Kidney (tissue), 22 donors: ENCODE measurements at places on chromosomes 2 and 18.

DNA sequence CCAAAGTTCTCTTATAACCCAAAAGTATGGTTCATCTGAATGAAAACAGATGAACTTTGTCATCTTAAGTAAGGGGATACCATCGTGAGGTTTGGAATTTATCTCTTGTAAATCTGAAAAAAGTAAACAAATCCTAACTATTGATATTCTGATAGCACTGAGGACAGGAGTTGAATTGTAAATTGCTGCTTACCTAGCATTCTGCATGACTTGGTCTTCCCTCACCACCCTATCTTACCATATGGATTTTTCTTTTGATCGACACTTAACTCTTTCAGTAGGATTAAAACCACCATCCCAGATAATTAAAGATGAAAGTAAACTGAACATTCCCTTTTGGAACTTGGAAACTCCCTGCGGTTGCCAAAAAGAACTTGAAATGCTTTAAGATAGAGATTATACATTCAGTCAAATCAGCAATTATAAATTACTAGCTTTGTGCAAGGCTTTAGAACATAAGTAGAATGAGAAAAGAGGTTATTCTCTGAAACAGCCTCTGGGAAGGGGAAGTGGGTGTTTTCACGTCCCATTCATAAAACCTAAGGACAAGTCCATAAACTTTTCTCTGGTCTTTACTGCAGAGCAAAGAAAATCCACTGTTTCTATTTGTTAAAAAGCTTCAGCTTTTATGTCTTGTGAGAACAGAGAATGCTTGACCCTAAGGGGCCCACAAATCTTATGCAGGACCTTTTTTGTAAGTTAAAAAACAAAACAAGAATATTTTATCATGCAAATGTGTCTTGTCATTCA is 49.7 kb upstream of the ZNF397 start:
- DNase-seq = no peak

GRCh38 chr2:108257757-108258331 is 18.1 kb downstream of the SULT1C3 start:
- DNase-seq = no peak

DNA sequence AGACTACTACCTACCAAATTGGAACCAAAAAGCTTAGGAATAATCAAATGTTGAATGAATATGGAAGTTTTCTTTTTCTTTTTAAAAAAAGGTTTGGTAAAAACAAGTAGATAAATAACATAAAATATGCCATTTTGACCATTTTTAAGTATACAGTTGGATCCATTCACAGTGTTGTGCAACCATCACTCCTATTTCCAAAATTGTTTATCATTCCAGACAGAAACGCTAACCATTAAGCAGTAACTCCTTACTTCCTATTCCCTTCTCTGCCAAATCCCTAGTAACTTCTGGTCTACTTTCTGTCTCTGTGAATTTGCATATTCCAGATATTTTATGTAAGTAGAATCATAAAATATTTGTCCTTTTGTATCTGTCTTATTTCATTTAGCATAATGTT is 39.8 kb downstream of the CD302 start:
- DNase-seq = no peak

GRCh38 chr2:196075196-196075595 is 6.6 kb upstream of the DNAH7 start:
- DNase-seq = no peak

DNA sequence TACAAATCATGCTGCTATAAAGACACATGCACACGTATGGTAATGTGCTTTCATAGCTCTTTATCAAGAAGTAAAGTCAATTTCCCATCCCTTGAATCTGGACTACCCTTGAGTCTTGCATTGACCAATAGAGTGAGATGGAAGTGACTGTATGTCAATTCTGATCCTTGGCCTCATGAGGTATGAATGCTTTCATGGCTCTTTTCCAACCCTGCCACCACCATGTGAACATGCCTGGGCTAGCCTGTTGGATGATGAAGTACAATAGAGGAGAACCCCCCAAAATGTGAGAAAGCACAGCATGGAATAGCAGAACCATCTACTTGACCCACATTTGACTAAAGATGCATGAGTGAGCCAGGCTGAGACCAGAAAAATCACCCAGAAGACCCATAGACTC is 237.0 kb downstream of the NYAP2 start:
- DNase-seq = no peak

- no peak for DNase-seq
These were observed 440.1 kb upstream of the LINC00305 start for GRCh38 chr18:64589000-64589399.

DNA sequence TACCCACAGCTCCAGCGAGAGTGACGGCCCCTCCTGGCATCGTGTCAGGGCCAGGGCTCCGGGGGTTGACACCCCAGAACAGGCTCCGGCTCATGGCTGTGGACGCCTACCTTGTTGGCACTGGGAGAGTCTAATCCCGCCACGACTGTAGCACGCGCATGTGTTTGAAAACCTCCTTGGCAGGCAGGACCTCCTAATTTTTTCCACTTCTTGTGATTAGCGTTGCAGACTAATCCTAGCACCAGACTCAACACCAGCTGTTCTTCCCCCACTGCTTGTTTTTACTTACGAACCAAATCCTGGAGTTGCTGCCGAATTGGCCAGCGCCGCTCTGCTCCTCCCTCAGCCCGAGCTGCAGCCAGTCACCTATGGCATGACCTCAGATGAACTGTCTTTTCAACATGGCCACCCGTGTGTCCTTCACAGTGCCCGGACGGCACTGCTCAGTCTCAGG is 110.7 kb downstream of the KLHL29 start:
- DNase-seq = no peak

GRCh38 chr18:63022429-63023022 is 297.0 kb downstream of the BCL2 start:
- no peak for DNase-seq

- DNase-seq = no peak
These were observed 21.2 kb upstream of the PMAIP1 start for GRCh38 chr18:59878644-59879043.

GRCh38 chr2:153963256-153963655 is 91.5 kb downstream of the GALNT13 start:
- no peak for DNase-seq

GRCh38 chr2:28507796-28508764 is 12.2 kb downstream of the PLB1 start:
- peak; percentile 61 for DNase-seq

DNA sequence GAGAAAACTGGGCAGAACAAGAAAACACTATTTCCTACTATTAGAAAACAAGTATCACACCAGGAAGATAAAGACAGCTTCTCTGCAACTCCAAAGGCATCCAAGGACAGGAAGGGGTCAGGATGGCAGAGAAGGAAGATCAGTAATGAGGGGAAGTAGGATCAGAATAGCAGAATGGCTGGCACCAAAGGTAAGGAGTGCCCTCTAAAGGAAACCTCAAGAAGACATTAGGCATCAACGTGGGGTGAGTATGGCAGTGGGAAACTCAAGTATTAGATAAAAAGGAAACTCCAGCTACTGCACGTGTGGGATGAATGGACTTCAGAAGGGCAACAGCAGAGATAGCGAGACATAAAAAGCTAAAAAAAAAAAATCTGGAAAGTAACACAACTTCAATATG is 25.9 kb downstream of the HDLBP start:
- no peak for DNase-seq

GRCh38 chr2:209976698-209977385 is 25.6 kb upstream of the RPE start:
- no peak for DNase-seq

DNA sequence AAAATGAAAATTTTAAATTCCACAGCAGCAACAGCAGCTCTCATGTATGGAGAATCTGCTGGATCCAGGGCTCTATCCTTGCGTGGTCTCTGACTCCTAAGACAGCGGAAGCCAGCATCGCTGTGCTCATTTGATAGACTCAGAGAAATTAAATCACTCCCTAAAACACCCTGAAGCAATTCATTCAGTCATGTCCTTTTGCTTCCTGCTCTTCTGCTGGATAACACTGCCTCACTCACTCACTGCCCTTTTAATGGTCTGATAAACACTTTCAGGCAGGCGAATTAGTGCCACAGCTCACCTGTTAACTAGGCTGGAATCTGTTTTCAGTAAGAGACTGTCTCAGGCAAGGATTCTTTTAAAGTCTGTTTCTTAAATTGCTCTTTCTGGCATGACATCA is 10.0 kb downstream of the WIPF1 start:
- DNase-seq = peak; percentile 19

DNA sequence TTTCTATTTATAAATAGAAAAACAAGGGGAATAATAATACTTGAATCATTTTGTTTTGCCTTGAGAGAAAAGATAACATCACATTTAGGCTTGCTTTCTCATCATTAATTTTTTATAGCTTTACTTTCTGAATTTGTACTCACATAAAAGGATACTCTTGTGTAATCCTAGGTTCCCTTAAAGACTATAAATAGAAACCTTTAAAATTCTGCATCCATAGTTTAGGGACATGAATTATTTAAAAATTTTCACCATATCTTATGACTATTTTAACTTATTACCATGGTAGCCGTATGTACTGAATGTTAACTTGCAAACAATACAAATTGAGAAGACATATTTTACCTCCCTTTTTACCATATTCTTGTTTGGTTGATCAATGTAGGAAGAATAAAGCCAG is 143.5 kb upstream of the CWC22 start:
- DNase-seq = no peak

GRCh38 chr2:201280191-201281040 is 20.1 kb downstream of the CASP8 start:
- DNase-seq = no peak

DNA sequence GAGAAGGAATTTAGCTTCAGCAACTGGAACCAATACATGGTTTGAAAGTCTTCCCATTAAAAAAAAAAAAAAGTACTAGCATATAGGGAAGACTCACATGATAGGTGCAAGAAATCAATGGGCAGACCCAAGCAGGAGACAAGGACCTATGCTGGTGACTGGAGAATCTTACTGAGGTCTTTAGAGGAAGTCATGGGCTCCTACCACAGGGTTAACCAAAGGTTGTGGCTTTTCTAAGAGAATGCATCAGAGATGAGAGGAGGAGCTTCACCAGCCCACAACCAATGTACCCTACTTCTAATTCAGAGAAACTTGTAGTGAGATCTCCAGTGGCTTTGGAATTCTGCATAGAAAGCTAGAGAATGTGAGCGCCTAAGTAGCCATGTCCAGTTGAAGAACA is 207.4 kb downstream of the NCKAP5 start:
- no peak for DNase-seq

DNA sequence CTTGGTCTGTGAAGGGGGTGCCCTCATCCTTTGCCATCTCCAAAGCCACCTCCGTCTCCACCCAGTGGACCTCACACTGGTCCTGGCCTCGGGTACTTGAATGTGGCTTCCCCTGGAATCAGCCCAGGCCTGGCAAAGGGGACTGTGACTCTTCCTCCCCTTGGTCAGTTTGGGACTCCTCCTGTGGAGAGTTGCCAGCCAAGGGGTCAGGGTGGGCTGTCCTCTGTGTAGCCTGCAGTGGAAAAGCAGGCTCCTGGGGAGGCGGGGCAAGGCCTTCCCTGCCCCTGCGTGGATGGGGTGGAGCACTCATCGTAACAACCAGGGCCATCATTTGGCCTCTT is 59.8 kb downstream of the INHBB start:
- DNase-seq = peak; percentile 6

DNA sequence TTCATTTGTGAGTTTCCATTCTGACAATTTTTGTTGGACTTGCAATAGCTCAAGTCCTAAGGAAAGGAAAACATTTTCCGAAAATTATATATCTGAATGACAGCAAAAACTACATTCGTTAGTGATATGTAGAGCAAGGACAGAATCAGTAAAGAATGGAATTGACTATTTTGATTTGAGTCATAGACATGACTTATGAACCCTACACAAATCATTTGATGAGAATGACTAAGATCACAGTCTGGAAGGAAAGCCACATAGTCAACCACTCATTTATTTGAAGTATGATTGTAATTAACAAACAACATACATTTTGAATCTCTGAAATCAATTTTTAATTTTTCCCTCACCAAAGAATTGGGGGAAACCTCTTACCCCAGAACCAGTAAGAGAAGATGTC is 231.6 kb upstream of the CRIM1 start:
- DNase-seq = no peak

GRCh38 chr18:49531678-49532153 is 30.1 kb upstream of the LIPG start:
- no peak for DNase-seq

GRCh38 chr2:220220009-220220408 is 592.6 kb downstream of the SLC4A3 start:
- no peak for DNase-seq

DNA sequence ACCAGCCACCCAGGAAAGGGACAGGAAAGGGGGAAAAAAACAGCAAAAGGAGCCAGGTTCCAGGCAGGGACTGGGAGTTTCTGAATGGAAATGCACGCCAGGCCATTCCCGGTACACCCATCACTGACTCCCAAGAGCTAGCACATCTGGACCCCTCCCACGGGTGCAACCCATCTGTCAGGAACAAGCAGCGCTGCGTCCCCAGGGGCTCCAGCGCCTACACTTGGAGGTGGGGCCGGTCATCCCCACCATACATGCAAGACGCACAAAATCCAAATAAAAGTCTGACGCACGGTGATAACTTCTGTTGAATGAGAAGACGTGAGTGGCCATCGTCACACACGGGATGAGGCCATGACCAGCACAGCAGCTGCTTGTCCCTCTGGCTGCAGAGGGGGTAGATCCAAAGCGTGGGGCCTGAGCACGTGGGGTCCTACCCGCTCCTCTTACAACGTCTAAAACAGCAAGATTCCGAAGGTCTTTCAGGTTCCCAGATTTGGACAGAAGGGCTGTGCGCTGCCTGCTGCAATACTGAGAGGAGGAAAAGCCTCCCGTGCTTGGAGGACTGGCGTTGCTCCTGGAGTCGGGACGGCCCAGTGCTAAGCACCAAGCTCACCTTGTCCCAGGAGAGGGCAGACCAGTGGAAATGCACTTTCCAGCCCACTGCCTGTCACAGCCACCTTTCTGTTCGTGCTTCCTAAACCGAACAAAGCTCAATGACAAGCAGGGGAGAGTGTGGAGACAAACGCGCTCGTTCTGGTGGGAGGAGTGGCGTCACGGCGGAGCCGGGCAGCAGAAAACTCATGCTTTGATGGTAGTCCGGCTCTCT is 68.9 kb downstream of the NDUFA10 start:
- DNase-seq = no peak

DNA sequence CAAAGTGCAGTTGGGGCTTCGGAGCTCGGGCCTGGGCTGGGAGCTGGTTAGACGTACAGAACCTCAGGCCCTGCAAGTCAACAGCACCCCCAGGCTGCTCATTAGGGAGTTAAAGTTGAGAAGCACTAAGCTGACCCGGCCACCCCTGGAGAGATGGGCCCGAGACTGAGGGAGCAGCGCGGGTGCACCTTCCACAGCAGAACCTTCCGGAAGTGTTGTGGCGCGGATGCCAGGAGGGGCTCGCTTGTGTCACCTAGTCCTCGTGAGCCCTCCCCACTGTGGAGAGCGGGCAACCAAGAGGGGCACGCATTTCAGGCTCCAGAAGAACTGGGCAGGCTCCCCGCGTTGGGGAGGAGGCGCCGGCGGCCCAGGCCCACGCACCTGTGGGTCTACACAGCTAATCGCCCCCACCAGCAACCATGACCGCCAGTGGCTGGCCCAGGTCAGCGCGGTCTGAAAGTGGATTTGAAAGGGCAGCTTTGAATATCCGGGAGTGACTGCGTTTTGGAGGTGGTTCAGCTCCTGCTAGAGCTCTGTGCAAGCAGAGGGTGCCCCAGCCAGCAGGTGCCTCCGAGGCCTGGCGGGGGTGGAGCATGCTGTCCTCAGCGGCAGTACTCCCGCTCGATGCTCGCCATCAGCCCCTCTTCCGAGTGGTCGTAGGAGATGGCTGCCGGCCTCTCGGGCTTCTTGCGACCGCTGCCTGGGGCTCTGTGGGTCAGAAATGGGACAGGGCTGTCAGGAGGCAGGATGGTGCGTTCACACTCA is 15.1 kb downstream of the KLF11 start:
- DNase-seq = no peak
